Adrenal gland (tissue), 19 donors: ENCODE measurements at places on chromosomes 16 and 17. TPM values are rescaled to one million over a fixed set of nuclear protein-coding genes. Genes with fewer than 3 reads are reported as not detected.
A peak's percentile ranks its signal among the peaks of the same experiment; 100 is the strongest.

The TOM1L1 gene
- 36.0 TPM for total RNA-seq

The CA4 gene
- 1.7 TPM for total RNA-seq

DNA sequence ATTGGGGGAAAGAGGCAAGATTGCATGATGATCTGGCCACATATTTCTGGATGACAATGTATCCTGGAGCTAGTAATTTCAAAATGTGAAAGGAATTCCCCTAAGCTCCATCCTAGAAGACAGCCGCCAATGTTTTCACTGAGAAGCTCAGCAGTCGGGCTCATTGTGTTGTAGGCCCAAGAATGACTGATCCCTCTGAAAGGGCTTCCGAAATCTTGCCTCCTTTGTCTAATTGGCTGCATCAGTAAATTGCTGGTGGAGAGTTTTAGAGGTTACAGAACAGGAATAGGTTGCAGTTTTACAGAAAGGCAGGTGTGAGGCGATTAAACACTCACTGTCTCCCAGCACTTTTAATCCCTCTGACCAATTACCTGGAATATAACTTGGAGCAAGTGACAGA is 464.1 kb upstream of the SALL1 start:
- DNase-seq: no peak
- H3K36me3 ChIP-seq: no peaks in the 10 kb centered on the region
- no peak overlapping the region for H3K4me3 ChIP-seq
- H3K27me3 ChIP-seq: no peaks in the 10 kb centered on the region

DNA sequence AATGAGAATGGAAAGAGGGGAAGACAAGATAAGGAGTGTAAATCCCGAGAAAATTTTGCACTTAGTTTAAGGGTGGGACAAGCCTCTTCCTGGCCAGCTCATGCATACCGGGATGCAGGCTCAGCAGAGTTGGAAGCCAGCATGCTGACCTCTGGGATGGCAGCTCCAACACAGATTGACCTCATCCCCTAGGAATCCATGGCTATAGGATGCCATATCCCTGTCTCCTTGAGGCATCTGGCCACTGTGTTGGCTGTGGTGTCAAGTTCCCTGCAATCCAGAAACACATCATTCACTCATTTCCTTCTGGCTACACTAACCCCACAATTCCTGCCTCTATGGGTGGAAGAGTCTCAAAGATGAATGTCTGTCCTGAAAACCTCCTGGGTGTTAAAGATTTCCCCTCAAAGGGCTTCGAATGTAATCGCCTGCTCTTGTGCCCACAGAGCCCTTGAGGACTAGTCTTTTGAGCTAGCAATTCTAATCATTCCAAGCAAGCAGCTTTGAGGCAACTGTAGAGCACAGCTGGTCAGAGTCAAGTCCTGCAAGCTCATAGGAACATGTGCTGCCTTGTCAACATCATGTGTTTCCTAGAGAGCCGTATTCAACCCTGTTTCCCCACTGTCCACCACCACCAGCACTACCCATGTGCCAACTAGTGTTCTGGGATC is 141.4 kb downstream of the PMP22 start:
- DNase-seq: no peak
- no peak overlapping the region for H3K27ac ChIP-seq
- H3K4me3 ChIP-seq: no peak overlapping the region
- no peaks in the 10 kb centered on the region for H3K36me3 ChIP-seq
- no peaks in the 10 kb centered on the region for H3K4me1 ChIP-seq

DNA sequence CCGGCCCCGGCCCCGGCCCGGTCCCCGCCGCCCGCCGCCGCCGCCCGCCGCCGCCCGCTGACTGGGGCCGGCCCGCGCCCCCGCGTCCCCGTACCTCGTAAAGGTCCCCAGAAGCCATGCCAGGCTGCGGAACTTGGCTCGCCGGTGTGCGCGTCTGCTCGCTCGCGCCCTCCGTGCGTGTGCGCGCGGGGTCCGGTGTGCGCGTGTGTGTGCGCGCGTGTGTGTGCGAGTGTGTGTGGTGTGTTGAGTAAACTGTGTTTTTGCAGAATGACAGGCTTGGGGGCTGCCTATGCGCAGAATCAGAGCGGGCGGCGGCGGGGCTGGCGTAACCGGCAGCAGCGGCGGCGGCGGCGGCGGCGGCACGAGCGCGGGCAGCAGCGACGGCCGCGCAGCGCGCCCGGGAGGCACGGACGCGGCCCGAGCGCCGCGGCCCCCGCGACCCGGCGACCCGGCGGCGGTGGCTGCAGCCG is 307 bp downstream of the CDYL2 start:
- H3K27ac ChIP-seq: no peak overlapping the region
- no peak overlapping the region for H3K4me3 ChIP-seq
- no peaks in the 10 kb centered on the region for H3K27me3 ChIP-seq
- no peaks in the 10 kb centered on the region for H3K36me3 ChIP-seq
- DNase-seq: peak; percentile 57
- no peaks in the 10 kb centered on the region for H3K4me1 ChIP-seq

The ABCC12 gene
- not detected for total RNA-seq

- H3K4me3 ChIP-seq: no peak overlapping the region
- H3K27me3 ChIP-seq: no peaks in the 10 kb centered on the region
- H3K4me1 ChIP-seq: no peaks in the 10 kb centered on the region
- no peaks in the 10 kb centered on the region for H3K36me3 ChIP-seq
Observed at GRCh38 chr17:3482852-3483251, 7.1 kb downstream of the ASPA start.

The GP2 gene
- not detected for total RNA-seq

- H3K27me3 ChIP-seq: peaks cover 3% of the 10 kb centered on the region
- no peak for DNase-seq
- no peak overlapping the region for H3K4me3 ChIP-seq
- no peaks in the 10 kb centered on the region for H3K36me3 ChIP-seq
- H3K27ac ChIP-seq: no peak overlapping the region
- H3K4me1 ChIP-seq: no peaks in the 10 kb centered on the region
Observed at GRCh38 chr16:48106446-48106845, 49.3 kb downstream of the ABCC12 start.

DNA sequence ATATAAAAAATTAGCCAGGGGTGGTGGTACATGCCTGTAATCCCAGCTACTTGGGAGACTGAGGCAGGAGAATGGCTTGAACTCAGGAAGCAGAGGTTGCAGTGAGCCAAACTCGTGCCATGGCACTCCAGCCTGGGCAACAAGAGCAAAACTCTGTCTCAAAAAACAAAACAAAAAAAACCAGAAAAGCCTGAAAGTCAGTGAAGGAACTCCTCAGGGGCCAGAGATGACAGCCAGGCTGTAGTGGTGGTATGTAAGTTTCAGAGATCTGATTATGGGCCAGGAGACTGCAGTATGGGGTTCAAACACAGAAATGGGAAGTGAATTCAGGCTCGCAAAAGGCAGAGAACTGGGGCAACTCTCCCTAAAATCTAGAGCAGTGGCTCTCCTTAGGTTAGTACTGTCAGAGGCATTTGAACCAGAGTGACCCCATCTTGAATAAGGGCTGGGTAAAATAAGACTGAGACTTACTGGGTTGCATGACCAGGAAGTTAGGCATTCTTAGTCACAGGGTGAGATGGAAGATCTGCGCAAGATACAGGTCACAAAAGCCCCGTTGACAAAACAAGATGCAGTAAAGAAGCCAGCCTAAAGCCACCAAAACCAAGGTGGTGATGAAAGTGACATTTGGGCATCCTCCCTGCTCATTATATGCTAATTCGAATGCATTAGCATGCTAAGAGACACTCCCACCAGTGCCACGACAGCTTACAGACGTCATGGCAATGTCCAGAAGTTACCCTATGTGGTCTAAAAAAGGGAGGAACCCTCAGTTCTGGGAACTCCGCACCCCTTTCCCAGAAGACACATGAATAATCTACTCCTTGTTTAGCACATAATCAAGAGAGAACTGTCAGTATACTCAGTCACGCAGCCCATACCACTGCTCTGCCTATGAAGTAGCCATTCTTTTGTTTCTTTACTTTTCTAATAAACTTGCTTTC is 120.2 kb upstream of the XYLT1 start:
- H3K4me1 ChIP-seq: no peaks in the 10 kb centered on the region
- no peaks in the 10 kb centered on the region for H3K27me3 ChIP-seq
- no peak for DNase-seq
- H3K36me3 ChIP-seq: no peaks in the 10 kb centered on the region
